CD4-positive, alpha-beta T cell treated with Interleukin-21 for 1 hour (primary cell): ENCODE measurements at places on chromosomes 7 and 10.

DNA sequence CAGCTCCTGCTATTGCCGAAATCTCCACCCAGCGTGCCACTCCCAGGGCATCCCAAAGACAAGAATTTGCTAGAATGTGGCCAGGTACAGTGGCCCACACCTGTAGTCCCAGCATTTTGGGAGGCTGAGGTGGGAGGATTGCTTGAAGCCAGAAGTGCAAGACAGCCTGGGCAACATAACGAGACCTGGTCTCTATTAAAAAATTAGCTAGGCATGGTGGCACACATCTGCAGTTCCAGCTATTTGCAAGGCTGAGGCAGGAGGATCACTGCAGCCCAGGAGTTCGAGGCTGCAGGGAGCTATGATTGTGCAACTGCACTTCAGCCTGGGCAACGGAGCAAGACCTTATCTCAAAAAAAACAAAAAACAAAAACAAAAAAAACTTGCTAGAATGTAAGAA, 73.3 kb upstream of the LYZL2 start:
- no peak for DNase-seq

DNA sequence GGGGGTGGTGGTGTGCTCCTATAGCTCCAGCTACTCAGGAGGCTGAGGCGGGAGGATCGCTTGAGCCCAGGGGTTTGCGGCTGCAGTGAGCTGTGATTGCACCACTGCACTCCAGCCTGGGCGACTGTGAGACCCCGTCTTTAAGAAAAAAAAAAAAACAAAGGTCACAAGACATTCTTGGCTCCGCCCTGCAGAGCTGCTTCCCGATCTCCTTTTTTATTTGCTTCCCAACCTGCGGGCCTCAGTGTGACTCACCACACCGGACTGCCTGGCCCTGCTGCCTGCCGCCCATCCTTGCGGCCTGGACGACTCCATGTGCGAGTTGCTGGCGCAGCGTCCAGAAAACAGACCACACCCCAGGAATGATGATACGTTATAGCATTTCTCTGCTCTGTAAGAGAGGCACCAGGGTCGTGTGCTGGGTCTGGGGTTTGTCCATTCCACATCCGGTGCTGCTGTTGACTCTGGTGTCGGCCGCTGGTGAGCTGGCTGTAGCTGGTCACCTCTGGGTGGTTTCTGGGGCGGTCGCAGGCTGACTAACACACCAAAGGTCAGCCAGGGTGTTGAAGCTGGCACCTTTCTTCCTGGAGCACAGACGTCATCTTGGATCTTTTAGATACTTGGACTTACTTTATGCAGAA, 123.6 kb downstream of the TCF7L2 start:
- DNase-seq, result no peak

GRCh38 chr10:5584895-5585516, 60.2 kb downstream of the CALML3 start:
- no peak for DNase-seq

GRCh38 chr10:43287056-43288007, 20.5 kb upstream of the RASGEF1A start:
- DNase-seq, result peak; percentile 66

DNA sequence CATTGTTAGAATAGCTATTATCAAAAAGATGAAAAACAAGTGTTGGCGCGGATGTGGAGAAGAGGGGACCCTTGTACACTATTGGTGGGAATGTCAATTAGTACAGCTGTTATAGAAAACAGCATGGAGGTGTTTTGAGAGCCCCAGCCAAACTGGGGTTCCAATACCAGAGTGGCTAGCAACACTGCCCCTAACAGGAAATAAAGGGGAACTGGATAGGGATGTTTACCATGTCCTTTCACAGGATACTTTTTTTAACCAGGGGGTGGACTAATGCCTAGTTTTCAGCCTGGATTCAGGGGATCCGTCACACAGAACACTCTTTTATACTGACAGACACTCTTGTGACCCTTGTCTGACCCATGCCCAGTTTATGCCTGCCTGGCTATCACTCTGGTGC, 6.9 kb upstream of the GSTK1 start:
- no peak for DNase-seq

- DNase-seq, result no peak
Measured at GRCh38 chr10:74179111-74179710, 28.2 kb downstream of the ADK start.

DNA sequence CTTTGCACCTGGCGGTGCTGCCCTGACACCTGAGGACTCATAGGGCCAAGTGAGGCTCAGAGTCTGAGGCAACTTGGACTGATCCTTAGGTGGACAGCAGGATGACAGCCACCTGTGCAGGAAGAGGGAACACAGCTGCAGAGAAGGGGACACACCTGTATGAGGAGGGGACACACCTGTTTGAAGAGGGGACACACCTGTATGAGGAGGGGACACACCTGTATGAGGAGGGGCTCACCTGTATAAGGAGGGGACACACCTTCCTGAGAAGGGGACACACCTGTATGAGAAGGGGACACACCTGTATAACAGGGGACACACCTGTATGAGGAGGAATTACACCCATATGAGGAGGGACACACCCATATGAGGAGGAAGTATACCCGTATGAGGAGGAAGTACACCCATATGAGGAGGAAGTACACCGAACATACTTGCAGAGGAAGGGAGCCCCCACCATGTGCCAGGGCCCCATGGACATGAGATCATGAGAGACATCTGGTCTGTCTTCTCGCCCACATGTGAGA, 285.9 kb downstream of the ADARB2 start:
- DNase-seq, result no peak

DNA sequence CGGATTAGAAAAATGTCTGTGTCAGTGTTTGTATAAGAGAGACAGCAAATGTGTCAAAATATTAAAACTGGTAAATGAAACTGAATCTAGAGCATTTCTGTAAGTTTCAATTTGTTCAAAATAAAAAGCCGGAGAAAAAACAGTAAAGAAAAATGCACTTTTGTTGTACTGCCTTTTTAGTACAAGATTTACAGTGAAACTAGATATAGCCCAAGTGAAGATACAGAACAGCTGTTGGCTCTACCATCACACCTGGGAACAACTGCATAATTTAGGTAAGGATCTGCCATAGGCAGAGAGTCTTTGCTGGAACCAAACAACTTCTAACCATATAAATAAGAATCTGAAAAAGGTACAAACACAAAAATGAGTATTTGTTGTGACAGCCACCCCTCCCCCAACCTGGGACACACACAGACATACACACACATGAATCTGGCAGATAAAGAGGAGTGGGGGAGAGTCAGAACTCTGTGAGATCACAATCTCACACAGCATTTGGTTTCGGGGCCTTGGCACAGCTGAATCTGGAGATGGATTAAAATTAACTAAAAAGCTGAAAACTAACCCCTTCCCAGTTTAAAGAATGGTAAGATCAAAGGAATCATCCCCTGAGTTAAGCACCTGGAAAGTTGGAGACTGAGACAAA, 54.8 kb downstream of the DPY19L1 start:
- DNase-seq, result no peak

DNA sequence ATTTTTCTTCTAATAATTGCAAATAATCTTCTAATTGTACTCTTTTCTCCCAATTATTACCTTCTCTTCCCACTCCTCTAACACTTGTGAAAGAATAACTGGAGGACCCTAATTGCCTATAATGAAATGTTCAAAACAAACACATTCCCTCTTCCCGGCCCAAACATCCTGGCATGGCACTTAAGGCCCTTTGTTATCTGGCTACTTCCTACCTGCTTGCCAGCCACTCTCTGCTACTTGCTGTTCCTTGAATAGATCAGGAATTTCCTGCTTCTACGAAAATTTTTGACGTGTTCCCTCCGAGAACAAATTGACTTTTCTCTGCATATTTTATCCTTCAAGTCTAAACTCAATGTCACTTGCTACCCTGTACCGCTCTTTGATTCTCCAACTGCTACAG, 56.1 kb upstream of the NOBOX start:
- DNase-seq, result no peak

DNA sequence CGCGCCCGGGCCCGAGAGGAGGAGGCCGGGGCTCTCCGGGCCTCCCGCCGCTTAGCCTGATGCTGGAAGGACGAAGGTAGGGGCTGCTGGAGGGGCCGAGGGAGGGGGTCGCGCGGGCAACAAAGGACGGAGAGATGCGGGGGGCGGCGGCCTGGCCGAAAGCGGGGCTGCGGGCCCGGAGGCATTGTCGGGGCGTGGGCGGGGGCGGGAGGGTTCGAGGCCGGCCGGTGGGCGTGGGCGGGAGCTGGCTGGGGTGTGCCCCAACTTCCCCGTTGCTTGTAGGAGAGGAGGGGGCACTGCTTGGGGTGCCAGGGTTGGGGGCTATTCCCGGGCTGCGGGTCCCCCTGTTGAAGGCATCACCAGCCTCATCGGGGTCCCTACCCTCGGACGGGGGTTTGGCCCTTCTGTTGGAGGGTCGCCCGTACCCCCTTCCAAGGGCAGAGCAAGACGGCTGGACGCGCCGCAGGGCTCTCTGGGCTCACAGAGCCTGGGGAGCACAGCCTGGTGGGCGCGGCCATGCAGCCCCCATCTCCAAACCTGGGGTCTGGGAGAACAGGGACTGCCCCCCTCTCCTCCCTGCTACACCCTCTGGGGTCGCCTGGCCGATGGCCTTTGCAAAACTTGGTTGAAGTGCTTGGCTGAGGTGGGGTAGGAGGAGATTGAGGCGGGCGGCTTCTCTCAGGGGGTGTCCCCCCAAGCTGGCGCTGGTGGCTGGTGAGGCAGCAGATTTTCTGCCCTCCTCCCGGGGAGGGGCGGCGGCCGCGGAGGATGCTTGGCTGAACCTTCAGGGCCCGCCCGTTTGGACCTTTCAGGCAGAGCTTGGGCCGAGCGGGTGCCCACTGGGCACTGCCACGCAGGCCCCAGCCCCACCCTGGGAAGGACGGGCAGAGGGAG, 699 bp downstream of the CLIP2 start:
- peak; percentile 41 for DNase-seq

- DNase-seq, result no peak
Measured at GRCh38 chr7:46653848-46654247, 732.8 kb upstream of the IGFBP3 start.

DNA sequence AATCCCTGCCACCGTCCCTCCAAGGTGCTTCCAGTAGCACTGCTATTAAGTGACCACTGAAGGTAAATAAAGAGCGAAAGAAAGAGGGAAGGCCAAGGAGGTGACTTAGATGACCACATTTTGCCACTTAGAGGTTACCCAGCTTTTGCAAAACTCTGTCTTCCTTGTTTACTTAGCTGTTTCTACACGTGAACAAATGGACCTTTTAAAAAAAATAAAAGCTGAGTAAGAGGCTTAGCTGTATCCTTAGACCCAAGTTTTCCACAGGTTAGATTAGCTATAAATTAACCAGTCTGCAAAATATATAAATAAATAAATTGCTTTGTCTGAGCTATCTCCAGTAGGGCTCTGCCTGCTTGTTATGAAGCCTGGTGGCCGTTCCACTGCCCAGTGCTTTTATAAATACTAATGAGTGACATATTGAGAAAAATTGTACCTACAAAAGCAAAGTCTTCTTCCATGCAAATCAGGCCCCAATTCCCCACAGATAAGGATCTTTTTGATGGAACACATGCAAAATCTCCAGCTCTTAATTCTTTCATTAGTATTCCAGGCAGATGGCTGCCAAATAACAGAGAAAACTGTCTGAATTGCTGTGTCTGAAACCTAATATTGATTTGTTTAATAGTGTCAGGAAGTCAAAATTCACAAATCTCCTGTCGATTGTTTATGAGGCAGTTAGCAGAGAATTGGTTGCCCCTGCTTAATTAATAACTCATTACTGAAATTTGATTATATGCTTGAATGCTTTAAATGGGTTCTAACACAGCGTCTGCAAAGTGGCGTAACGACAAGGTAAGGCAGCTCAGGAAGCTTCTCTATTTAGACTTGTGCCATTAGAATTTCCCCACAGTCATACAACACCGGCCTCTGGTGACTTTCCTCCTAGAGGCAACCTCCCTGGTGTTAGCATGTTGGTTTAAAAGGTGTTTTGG, 176.7 kb downstream of the EMX2 start:
- no peak for DNase-seq

DNA sequence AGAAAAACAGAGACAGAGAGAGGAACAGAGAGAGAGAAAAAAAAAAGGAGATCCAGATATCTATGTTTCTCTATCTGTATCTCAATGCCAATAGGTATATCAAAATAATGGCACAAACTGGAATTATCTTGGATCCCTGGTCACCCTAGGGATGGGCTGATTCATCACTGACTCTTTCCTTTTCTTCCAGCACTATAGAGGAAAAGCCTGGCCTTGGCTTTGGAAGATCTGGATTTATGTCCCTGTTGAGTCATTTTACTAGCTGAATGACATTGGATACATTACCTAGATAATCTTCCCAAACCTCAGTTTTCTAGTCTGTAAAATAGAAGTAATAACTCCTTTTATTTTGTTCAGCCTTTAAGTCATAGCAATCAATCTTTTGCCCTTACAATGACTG, 152.8 kb upstream of the GDF10 start:
- no peak for DNase-seq

DNA sequence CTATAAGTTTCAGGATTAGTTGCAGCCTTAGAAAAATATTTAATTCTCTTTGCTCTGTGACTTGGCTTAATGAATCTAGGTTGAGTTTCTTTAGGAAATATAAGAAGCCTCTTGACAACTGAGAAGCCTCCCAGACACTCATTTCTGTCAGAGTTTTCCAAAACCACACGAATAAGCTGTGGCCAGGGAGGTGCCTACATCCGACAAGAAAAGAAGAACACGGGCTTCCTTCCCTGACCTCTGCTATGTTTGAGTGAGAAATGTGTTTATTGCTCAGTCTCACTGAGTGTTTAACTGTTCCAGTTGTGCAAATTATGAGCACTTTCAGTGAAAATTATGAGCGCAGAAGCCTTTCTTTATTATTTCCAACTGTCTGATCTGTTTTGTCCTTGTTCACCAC, 105.0 kb downstream of the TRIL start:
- no peak for DNase-seq

DNA sequence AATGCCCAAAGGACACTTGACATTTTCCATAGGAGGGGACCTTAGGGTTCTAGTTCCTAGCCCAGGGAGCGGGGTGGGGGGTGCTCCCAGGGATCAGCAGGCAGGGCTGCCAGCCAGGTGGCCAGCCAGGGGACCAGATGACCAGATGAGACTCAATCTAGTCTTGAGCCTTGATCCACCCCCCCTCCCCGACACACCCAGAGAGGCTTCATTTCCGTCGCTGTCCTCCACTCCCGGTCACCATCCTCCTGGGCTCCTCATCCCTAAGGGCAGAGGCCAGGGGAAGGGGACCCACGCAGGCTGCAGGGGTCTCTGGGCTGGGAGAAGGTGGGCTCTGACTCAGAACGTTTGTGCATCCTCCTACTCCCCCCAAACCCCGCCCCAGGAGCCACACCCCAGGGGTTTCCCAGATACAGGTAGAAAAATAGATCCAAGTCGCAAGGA, 1.0 kb downstream of the STX1A start:
- DNase-seq, result peak; percentile 29

DNA sequence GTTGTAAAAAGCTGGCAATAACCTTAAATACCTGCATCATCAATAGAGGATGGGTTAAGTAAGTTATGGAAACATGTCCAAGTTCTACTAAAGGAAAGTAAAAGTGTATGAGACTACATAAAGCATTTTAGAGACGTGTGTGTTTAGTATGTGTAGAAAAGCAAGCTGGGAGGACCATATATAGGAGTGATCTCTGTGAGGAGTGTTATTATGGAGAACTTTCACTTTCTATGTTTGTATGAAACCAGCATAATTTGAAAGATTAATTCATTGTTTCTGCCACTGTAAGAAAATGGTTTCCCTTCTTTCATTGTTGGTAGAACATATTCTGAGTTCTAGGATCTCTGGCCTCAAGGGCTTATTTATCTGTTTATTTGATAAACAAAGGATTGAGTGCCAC, 19.2 kb upstream of the PDLIM1 start:
- DNase-seq, result no peak

- no peak for DNase-seq
Measured at GRCh38 chr7:132116369-132116768, 459.9 kb downstream of the PLXNA4 start.

- DNase-seq, result no peak
Measured at GRCh38 chr7:106653488-106653887, 7.5 kb downstream of the CCDC71L start.
